AG04450 (cell line): ENCODE measurements at places on chromosomes 5 and 9.
A peak's percentile ranks its signal among the peaks of the same experiment; 100 is the strongest.

GRCh38 chr9:29773676-29774075 is 2200.4 kb upstream of the C9orf72 start:
- no peak for DNase-seq

DNA sequence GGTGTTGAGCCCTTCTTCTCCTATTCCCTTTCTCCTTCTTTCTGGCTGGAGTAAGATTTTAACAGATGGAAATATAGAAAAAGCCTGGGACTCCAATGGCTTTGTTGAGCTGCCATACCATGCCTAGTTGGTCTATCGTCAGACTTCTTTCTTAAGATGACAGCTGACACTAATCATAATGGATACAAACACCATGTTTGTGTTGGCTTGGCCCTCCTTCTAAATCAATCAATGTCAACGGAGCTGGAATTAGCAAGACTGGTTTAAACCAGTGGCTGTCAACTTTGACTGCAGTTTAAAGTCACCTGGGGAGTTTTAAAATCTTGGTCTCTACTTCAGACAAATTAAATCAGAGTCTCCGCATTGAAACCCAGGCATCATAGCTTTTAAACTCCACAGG is 264.5 kb upstream of the PRR16 start:
- no peak for DNase-seq

- no peak for DNase-seq
Observed at GRCh38 chr9:100020121-100020795, 78.5 kb downstream of the ERP44 start.

GRCh38 chr5:60594715-60595477 is 105.1 kb downstream of the DEPDC1B start:
- DNase-seq: no peak

GRCh38 chr5:89440670-89441069 is 557.7 kb upstream of the MEF2C start:
- DNase-seq: no peak

DNA sequence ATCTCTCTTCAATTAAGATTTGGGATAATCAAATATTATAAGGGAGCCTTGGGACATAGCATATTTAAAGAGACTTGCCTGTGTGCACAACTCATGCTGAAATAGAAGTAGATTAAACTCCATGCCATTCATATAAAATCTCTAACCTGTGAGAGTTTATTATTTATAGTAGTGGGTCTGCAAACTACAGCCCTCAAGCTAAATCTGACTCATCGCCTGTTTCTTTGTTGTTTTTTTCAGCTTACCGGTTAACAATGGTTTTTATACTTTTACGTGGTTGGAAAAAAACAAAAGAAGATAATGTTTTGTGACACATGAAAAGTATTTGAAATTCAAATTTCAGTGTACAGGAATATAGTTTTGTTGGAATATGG is 61.9 kb upstream of the GHR start:
- no peak for DNase-seq

DNA sequence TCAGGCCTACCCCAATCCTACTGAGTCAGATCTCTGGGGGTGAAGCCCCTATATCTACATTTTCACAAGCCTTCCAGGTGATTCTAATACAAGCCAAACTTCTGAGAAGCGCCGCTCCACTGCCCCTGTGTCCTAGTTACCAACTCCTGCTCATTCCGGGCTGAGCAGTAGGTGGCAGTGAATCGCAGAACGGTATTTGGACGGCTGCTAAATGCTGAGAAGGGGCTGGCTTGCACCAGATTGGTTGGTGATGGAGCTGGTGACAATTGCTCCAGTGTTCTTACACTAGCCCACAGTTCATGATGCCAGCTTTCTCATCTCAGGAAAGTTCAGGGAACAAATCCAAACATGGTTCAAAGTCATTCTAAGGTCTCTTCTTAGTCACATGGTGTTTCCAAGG is 31.1 kb upstream of the FGF1 start:
- peak; percentile 33 for DNase-seq

GRCh38 chr9:107237873-107238272 is 45.2 kb upstream of the RAD23B start:
- DNase-seq: no peak

GRCh38 chr9:136339173-136339957 is 12.0 kb downstream of the GPSM1 start:
- DNase-seq: no peak

DNA sequence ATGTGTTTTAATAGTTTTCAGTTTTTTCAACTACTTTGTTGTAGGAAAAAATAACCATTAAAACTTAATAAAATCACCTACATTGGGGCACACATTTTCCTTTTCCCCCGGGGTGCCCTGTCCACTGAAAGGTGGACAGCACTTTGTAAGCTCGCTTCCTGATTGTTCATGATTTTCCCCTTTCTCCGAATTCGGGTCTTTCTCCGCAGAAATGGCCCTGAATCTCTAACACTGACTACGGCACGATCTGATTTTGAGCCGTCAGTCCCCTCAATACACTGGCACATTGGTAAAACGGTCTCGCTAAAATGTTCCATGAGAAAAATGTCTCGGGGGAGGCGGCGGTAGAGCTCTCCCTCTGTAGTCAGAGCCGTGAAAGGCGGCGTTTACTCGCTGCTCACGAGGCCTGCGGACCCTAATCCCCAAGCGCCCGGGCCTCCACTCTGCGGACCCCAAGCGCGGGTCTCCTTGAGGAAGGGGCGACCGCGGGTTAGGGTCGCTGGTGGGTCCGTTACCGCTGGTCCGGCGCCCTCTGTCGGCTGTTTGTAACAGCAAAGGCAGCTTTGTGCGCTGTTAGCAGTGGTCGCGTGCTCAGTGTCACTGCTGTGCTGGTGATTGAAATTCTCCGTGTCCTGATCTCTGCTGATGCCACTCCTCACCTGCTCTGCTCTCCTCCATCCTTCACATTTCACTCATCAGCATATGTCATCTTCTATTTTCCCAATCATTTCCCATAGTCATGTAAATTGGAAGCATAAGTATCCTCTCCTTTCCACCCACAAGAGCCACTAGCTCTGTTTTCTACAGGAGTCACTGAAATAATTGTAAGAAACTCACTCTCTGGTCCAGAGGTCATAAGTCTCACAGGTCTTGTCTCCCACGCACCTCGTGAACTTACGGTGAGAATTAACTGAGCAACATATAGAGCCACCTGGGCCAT is 10.8 kb upstream of the IFNA2 start:
- no peak for DNase-seq

GRCh38 chr5:168415971-168416370 is 70.3 kb upstream of the RARS1 start:
- DNase-seq: no peak

DNA sequence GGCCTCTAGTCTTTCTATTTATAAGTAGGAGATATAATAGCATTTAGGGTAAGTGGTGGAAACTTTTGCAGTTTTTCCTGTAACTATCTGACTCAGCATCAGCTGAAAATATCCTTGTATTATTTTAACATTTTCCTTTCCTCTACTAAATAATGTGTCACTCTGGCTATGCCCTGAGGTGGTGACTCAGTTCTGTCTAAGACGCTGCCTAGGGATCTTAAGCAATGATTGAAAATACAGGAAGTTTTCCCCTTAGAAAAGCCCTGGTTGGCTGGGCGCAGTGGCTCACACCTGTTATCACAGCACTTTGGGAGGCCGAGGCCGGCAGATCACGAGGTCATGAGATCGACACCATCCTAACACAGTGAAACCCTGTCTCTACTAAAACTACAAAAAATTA is 9.3 kb upstream of the EDIL3 start:
- DNase-seq: no peak

GRCh38 chr5:95741458-95741857 is 10.3 kb downstream of the RHOBTB3 start:
- no peak for DNase-seq

DNA sequence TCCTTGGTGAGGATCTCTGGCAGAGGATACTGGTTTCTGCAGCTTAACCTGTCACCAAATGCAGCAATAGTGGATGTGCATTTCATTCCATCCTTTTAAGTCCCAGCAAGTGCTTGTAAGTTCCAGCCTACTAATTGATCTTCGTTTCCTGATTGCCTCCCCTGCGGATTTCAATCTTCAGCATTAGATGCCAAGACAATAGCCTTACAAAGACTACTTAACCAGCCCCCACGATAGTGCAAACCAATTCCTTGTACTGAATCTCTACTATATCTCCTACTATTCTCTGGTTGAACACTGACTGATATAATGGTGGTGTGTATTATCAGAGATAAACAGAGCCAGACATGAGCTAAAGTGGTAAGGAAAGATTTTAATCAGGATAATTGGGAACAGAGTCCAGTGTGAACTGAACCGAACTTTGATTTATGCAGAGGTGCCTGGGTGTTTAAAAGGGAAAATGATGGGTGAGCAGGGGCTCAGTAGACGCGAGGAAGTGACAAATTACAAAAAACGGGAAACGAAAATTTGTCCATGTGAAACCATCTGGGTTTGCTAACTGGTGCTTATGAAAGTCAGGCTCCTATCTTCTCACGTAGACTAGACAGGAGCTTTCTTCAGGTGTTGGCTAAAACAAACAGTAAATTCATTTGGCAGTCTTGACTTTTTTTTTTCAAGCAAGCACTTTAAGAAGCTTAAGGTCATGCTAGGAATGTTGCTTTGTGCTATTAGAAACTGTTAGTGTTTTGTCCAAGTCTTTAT is 106.9 kb upstream of the ST8SIA4 start:
- DNase-seq: no peak

DNA sequence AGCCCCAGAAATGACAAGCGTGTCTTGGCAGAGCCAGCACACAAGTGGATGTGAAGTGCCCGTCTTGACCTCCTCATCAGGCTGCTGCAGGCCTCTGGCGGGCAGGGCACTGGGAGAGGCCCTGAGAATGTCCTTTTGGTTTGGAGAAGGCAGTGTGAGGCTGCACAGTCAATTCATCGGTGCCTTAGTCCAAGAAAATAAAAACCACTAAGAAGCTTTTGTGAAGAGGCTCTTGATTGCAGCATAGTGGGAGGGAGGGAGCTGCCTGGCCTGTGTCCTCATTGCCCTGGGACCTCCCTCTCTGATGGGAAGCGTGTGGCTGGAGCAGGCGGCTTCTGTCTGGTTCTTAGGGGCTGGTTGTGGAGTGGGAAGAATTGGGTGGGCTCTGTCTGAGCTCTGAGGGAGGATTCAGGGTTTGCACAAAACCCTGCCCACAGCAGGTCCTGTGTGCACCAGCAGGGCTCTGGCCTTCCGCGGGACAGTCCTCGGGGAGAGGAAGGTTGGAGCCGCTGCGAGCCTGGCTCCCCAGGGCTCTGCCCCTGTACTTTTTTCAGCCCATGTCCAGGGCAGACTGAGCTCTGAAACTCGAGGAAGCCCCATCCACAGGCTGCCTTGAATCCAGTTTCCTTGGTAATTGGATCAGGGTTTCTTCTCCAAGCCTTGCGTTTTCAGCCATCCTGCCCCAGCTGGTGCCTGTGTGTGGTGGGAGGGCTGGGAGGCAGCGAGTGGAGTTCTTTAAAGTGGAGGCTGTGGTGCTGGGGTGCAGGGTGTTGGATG is 1.1 kb downstream of the HRCT1 start:
- no peak for DNase-seq

- peak; percentile 46 for DNase-seq
Observed at GRCh38 chr9:3880851-3881250, 355.1 kb upstream of the RFX3 start.

DNA sequence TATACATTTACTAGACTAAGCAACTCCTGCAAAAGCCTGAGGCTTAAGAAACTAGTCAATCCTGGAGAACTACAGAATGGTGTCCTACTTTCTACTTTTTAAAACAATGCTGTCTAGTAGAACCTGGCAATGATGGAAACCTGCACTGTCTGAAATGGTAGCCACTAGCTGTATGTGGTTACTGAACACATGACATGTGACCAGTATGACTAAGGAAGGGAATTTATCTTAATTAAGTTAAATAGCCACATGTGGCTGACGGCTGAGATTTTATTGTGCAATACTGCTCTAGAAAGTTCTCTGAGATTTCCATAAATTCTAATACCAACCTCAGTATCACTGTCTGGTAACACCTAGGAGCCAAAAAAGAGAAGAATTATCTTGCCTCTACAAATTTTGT is 44.9 kb upstream of the RAPGEF6 start:
- DNase-seq: peak; percentile 13

GRCh38 chr5:86909418-86910295 is 291.9 kb downstream of the COX7C start:
- DNase-seq: peak; percentile 27

DNA sequence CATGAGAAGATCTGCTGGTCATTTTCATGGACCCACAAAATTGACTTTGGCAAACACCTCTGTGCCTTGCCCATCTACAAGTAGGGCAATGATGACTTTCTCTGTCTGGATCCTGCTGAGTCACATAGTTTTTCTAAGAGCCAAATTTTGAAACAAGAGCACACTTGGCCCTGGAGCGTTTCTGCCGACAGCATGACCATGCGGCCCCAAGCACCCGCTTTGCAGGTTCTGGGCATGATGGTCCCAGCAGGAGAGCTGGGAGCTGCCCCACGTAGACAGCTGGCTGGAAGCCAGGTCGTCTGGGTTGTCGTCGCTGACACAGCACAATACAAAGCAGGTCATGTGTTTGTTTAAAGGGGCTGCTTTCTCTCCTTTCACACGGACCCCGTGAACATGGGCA is 159.8 kb downstream of the SYK start:
- DNase-seq: no peak

- DNase-seq: no peak
Observed at GRCh38 chr5:17709011-17709710, 74.9 kb downstream of the TAF11L14 start.

DNA sequence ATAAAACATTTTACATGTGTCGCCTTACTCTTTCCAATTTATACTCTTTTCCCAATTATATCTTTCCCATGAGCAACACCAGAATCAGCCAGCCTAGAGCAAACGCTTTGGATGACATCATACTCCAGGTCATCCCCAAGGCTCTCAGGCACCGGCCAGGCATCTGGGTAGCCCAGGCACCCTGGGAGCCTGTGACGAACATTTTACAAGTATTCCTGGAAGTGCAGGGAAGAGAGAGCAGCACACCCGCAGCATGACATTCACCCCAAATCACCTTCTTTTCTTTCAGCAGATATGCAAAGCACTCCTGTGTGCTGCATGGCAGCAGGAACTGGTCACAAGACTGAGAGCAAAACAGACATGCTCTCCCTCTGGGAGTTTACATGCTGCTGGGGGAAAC is 75.7 kb upstream of the SMIM23 start:
- no peak for DNase-seq

- DNase-seq: no peak
Observed at GRCh38 chr9:119839888-119840287, 470.7 kb upstream of the BRINP1 start.
